A673 (cell line): ENCODE measurements at places on chromosomes 2 and 18. TPM values are rescaled to one million over a fixed set of nuclear protein-coding genes. Genes with fewer than 3 reads are reported as not detected.

The FSHR gene
- not detected in 2 replicates for total RNA-seq

DNA sequence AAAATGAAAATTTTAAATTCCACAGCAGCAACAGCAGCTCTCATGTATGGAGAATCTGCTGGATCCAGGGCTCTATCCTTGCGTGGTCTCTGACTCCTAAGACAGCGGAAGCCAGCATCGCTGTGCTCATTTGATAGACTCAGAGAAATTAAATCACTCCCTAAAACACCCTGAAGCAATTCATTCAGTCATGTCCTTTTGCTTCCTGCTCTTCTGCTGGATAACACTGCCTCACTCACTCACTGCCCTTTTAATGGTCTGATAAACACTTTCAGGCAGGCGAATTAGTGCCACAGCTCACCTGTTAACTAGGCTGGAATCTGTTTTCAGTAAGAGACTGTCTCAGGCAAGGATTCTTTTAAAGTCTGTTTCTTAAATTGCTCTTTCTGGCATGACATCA lies 10.0 kb downstream of the WIPF1 start:
- no peaks in the 10 kb centered on the region for H3K36me3 ChIP-seq
- no peak overlapping the region for H3K27ac ChIP-seq
- H3K4me1 ChIP-seq: peaks cover 8% of the 10 kb centered on the region
- no peak for DNase-seq
- no peak overlapping the region for H3K4me3 ChIP-seq

GRCh38 chr2:105772362-105772761 lies 27.6 kb downstream of the NCK2 start:
- no peaks in the 10 kb centered on the region for H3K27me3 ChIP-seq
- H3K4me3 ChIP-seq: no peak overlapping the region
- no peak overlapping the region for H3K27ac ChIP-seq

DNA sequence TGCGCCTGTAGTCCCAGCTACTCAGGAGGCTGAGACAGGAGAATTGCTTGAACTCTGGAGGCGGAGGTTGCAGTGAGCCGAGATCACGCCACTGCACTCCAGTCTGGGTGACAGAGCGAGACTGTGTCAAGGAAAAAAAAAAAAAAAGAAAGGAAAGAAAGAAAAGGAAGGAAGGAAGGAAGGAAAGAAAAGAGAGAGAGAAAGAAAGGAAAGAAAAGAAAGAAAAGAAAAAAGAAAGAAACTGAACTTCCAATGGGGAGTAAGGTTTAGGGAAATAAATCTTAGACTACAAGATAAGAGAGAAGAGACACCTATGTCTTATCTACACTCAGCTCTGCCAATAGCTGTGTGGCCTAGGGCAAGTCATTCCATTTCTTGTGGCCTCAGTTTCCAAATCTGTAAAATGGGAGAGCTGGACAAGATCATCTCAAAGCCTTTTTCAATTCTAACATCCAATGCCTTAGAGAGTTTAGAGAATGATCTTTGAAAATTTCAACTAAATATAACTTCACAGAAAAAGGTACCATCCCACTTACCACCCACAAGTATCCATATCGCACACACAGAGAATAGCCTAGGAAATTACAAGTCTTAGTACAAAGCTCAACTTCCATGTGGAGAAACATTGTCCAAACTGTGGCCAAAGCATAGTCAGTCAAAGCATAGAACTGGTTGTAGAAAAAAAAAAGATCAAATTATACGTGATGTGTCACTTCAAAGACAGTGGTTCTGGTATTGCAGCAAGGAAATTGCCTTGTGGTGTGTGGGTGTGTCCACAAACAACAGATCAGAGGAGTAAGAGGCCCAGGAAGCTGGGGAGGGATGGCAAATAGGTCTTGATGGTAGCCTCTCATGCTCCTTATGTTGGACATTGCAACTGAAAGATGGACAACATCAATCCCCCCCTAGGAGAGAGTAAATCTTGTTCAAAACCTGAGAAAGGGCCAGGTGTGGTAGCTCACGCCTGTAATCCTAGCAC lies 42.4 kb downstream of the SLC14A2 start:
- no peaks in the 10 kb centered on the region for H3K27me3 ChIP-seq
- H3K27ac ChIP-seq: no peak overlapping the region
- DNase-seq: no peak
- H3K36me3 ChIP-seq: no peaks in the 10 kb centered on the region

DNA sequence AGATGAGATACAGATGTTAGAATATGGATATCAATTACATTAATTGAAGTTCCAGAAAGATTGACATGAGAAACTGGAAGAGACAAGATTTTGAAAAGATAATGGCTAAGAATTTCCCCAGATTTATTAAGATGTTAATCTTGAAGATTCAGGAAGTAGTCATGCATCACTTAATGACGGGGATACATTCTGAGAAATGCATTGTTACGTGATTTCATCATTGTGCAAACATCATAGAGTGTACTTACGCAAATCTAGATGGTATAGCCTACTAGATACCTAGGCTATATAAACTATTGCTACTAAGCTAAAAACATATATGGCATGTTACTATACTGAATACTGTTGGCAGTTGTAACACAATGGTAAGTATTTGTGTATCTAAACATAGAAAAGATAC lies 6.8 kb upstream of the CHMP3 start:
- H3K36me3 ChIP-seq: no peaks in the 10 kb centered on the region
- H3K4me1 ChIP-seq: no peaks in the 10 kb centered on the region
- no peaks in the 10 kb centered on the region for H3K27me3 ChIP-seq
- H3K27ac ChIP-seq: no peak overlapping the region
